ENCODE measurements at places on chromosomes 1 and 21. TPM values are rescaled to one million over a fixed set of nuclear protein-coding genes. Genes with fewer than 3 reads are reported as not detected.

Gene CA6
- not detected for total RNA-seq

Gene DNASE2B
- not detected for total RNA-seq

Gene NFASC
- total RNA-seq = 4.0 TPM

Gene SPATA1
- 16.8 TPM for total RNA-seq

Gene GJB3
- total RNA-seq = 115 TPM

Gene CTSK
- total RNA-seq = 1.9 TPM

Gene OR10J1
- total RNA-seq = not detected

Gene FLG
- total RNA-seq = 1.3 TPM

Gene CFAP107
- total RNA-seq = not detected

Gene HSPG2
- 120 TPM for total RNA-seq

Gene IGSF21
- not detected for total RNA-seq

Gene ADGRL4
- total RNA-seq = 0.21 TPM

Gene PRKCZ
- 41.0 TPM for total RNA-seq

Gene SLFNL1
- under 0.01 TPM for total RNA-seq

Gene AMY1B
- total RNA-seq = not detected

Gene BRINP3
- total RNA-seq = not detected

Gene IL12RB2
- 0.56 TPM for total RNA-seq

Gene HAO2
- not detected for total RNA-seq

Gene PBX1
- total RNA-seq = 4.6 TPM

Gene DPYD
- total RNA-seq = 4.4 TPM

Measured in airway epithelial cell (primary cell).